PC-3 (cell line): ENCODE measurements at places on chromosomes 6 and 20.

GRCh38 chr6:22468256-22468965 lies 101.0 kb upstream of the HDGFL1 start:
- H3K36me3 ChIP-seq = no peaks in the 10 kb centered on the region
- DNase-seq = peak; percentile 31
- H3K27ac ChIP-seq = no peak overlapping the region

DNA sequence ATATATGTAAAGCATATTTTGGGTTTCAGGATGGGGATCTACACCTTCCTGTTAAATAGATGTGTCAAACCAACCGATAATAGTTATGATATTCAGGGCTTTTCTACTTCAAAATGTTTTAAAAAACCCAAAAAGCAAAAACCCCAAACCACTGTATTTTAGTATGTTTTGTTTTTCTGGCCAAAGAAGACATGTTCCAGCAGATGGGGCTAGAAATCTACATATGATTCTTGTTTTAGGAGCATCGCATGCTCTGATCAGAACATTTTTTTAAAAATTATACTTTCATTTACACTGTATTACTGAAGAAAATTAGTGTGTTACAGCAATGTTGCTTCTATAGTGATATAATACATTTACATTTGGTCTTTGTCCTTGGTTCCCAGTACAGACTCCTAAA lies 11.0 kb downstream of the RMND1 start:
- H3K27ac ChIP-seq = no peak overlapping the region
- peaks cover 14% of the 10 kb centered on the region for H3K4me1 ChIP-seq
- H3K4me3 ChIP-seq = no peak overlapping the region
- H3K36me3 ChIP-seq = peaks cover 11% of the 10 kb centered on the region; the same call in 1 of the 2 replicates
- DNase-seq = no peak

DNA sequence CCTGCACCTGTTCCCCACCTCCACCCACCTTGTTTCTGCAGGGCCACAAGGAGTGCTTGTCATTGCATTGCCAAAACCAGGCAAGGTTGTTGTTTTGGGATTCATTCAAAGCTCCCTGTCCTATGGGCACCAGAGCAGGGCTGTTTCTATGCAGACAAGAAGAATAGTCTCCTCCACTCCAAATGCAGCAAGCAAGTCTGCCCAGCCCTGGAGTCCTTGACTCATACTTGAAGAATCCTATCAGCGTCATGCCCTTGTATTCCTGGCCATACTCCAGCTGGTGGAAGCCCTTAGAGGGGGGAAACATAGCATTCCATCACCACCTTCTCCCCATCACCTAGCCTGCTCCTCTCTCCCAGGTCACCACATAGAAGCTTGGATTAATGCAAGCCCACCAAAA lies 145.3 kb upstream of the ECI2 start:
- DNase-seq = peak; percentile 88
- no peak overlapping the region for H3K4me3 ChIP-seq
- peak overlapping the region; percentile 26; the same call in 1 of the 2 replicates for H3K27ac ChIP-seq
- peaks cover 16% of the 10 kb centered on the region for H3K4me1 ChIP-seq
- no peaks in the 10 kb centered on the region for H3K27me3 ChIP-seq

- no peaks in the 10 kb centered on the region for H3K4me1 ChIP-seq
- H3K36me3 ChIP-seq = no peaks in the 10 kb centered on the region
- H3K27me3 ChIP-seq = no peaks in the 10 kb centered on the region
- no peak for DNase-seq
- H3K4me3 ChIP-seq = no peak overlapping the region
- no peak overlapping the region for H3K27ac ChIP-seq
Measured at GRCh38 chr6:139509167-139509566, 134.7 kb upstream of the CITED2 start.

DNA sequence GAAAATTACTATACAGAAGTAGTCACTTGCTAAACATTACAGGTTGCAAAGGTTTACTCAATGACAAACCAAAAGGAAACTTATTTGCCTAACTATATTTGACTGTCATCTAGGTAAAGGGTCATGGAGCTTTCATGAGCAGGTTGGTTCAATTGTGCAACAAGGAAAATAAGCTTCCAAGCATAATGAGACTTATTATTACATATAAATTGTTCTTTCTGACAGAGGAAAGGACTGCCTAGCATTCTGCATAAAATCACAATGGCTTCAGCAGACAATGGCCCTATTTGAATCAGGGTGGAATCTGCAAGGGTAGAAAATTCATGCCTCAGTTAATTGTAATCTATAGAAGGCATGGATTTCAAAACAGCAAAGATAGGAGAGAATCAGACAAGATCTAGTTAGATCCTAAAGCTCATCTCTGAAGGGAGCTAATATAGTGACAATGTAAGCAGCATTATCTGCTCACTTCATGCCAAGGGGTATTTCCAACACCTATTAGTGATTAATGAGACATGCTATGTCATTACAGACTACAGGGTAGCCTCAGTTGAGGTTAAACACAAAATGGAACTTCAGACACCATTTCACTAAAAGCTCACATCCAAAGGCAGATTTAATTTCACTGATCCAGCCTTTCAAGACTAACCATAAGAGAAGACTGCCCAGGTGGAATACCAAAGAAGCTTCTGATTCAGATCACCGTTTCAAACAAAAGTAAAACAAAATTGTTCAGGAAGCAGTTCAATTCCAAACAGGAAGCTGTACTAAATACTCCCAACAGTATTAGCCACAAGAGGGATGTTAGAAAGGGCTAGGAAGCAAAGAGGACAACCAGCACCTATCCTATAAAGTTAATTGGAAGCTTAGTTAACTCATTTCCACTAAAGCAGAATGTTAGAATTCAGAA lies 8.5 kb downstream of the STAU1 start:
- peaks cover 7% of the 10 kb centered on the region for H3K36me3 ChIP-seq
- H3K4me1 ChIP-seq = peaks cover 27% of the 10 kb centered on the region
- H3K4me3 ChIP-seq = peak overlapping the region; percentile 31
